ENCODE measurements at places on chromosomes 12 and 14.

GRCh38 chr14:23399591-23399990 lies 8.5 kb downstream of the MYH6 start:
- no peak for DNase-seq

DNA sequence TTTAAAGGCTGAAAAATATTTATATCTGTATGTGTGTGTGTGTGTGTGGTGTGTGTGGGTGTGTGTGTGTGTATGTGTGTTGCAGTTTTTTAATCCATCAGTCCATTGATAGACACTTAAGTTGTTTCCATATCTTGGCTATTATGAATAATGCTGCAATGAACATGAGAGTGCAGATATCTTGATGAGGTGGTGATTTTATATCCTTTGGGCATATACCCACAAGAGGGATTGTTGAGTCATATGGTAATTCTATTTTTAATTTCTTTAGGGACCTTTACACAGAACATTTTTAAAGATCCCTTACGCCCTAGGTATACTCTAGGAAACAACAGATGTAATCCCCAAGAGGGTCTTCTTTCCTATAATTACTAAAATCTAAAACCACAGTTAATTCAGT lies 154.5 kb upstream of the CLEC14A start:
- no peak for DNase-seq

DNA sequence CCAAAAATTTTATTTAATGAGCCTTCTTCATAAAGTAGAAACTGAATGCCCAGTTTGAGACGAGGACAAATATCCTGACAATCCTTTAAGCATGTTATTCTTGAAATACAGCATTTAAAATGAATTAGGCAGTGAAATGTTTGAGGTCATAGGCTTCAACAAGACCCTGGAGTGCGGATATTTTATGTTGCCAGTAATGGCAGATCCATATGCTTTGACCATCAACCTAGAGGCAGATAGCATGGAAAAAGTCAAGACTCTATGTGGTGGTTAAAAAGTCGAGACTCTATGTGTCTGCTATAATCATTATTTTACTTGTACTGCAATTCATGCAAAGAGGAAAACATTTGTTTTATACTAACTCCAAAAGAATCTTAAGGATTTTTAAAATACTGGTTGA lies 2.0 kb upstream of the MAP4K5 start:
- DNase-seq = no peak

- no peak for DNase-seq
Observed at GRCh38 chr12:108854451-108855283, 2.7 kb downstream of the SSH1 start.

DNA sequence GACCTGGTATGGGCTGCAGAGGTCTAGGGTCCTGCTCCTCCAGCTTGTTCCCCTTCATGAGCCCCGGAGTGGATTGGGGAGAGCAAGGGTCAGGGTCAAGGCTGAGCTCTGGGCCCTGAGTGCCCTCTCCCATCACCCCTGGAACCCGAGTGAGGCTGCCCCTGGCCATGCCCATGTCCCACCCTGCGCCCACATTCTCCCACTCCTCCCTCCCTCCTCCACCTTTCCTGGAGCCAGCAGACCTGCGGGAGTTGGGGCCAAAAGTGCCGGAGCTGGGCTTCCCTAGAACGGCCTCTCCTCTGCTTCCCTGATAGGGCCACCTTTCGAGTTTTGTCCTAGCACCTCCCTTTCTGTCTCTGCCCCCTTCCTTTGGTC lies 590 bp downstream of the SCNN1A start:
- no peak for DNase-seq

DNA sequence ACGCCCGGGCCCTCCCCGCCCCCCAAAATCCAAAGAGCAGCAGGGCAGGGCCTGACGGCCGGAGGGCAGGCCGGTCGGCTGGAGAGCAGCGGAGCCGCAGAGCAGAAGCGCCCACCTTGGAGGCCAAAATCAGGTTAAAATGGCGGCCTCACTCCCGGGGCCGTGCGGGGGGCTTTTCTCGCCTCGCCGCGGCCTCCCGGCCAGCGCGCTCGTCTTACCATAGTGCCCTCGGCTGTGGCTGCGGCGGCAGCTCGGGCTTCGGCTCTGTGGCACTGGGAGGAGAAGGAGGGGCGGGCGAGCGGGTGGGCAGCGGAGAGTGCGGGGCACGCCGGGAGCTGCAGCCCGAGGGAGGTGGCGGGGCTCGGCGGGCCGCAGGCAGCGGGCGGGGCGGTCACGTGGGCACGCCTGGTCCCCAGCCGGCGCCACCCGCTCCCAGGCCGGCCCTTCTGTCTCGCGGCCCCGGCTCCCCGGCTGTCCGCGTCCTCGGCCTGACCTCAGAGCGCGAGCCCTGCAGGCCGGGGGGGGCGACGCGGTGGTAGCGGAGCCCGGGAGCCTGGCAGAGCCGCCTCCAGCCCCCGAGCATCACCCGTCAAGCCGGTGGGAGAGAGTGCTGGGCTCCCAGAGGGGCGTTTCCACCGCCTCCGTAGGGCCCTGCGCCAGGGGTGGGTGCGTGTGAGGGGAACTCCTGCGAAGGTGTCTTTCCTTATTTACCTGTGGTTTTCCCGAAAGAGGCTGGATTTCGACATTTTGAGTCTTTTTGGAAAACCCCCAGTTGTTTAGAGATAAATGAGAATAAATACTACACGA lies at the start of gene CFL2:
Gene CFL2, minus strand, starts transcription at position 274 of the 807 bp plus-strand sequence. Its CDS starts 53 bp downstream, at position 221.
- DNase-seq = peak; percentile 87

- no peak for DNase-seq
Observed at GRCh38 chr12:124477107-124477915, 90.1 kb downstream of the NCOR2 start.

DNA sequence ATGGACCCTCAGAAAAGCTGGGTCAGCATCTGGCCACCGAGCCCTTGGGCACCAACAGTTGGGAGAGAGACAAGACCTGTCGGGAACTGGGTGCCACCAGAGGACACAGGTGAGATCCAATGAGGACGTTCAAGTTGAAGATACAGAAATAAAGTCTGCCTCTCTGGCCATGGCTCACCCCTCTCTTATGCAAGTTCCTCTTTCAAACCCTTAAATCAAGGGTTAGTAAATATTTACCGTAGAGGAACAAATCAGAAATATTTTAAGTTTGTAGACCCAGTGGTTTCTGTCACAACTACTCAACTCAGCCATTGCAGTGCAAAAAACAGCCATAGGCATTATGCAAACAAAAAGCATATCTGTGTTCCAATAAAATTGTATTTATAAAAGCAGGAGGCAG lies 76.5 kb upstream of the HSPB8 start:
- DNase-seq = no peak

DNA sequence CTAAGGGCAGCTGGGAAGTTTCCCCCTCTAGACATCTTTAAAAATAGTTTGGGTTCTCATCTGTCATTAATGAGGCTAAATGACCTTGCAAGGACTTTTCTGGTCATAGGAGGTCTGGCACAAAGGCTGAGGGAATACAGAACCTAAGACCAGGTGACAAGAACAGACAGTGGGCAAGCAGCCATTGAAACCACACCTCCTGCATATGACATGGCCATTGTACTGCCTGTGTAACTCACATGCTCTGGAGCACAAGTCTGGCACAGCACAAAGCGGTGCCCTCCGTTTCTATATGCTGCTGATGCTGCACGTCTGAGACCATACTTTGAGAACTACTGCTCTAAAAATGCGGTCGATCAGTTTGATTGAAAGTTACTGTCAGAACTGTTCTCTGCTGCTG lies 143.3 kb downstream of the APAF1 start:
- DNase-seq = no peak

- DNase-seq = no peak
Observed at GRCh38 chr12:6285532-6286306, 24.8 kb upstream of the PLEKHG6 start.

DNA sequence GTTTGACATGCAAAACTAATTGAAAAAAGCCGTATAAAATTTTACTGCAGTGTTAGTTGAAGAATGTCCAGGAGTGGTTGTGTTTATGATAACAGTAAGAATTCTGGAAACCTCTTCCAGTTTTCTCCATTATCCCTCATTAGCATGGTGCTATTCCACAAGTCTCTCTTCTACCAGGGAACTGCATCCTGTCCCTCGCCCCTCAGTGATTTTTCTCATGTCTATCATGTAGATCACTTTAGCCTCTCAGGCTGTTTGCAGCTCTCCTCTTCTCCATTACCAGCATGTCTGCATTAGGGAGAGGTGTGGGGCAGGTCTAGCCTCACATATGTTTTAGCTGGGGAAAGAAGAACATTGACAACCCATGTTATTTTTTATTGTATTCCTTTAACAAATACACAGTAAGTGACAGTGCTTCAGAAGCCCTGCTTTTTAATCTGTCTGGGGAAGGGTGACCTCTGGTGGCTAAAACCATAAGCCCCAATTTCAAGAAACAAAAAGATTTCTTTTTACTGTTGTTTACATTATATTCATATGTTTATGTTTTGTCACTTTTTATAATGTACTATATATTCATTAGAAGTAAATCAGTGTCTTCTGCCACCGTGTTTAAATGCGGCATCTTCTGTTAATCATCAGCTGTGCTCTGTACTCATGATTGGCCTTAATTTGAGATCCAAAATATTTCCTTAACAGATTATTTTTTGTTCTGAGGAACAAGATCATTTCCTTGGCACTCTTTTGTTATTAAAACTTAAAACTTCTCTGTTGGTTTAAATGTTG lies 70.7 kb downstream of the RASSF8 start:
- peak; percentile 48 for DNase-seq

- no peak for DNase-seq
Observed at GRCh38 chr12:79987731-79988130, 52.8 kb upstream of the PPP1R12A start.

- DNase-seq = no peak
Observed at GRCh38 chr12:130339951-130340350, 2.3 kb downstream of the PIWIL1 start.

- DNase-seq = no peak
Observed at GRCh38 chr12:2035431-2036055, 17.2 kb upstream of the CACNA1C start.

- DNase-seq = no peak
Observed at GRCh38 chr14:53190938-53191337, 37.8 kb upstream of the DDHD1 start.

DNA sequence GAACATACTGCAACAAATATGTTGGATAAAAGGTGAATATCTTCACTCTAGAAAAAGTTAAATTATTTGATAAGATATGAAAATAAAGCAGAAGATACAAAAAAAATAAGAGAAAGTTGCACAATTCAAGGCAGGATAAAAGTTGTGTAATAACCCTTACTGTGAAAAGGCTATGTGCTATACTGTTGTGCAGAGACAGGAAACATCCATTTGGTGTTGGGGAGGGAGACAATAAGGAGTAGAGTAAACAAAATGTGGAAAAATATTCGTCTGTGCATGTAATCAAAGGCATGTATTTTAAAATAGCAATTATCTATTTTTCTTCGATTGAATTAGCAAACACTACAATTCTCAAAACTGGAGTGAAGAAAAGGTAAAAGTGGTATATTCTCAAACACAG lies 34.8 kb downstream of the PTHLH start:
- DNase-seq = no peak
